A549 treated with ZK216348 at 1 μM for 4 hours (cell line): ENCODE measurements at places on chromosomes 3 and 15. TPM values are rescaled to one million over a fixed set of nuclear protein-coding genes. Genes with fewer than 3 reads are reported as not detected.

CHRFAM7A gene
- total RNA-seq, result 4.7 to 7.8 TPM (median 6.7 TPM) in 5 replicates

SLC27A2 gene
- total RNA-seq, result 32.0 to 42.0 TPM (median 33.3 TPM) in 5 replicates

PP2D1 gene
- not detected in 5 replicates for total RNA-seq

PCYT1A gene
- total RNA-seq, result 29.7 to 39.4 TPM (median 33.6 TPM) in 5 replicates

LSMEM2 gene
- 0.14 TPM in 1 of 5 replicates, not detected in the others for total RNA-seq

TGM5 gene
- not detected in 5 replicates for total RNA-seq

AADACL2 gene
- total RNA-seq, result not detected in 5 replicates

CNTN6 gene
- total RNA-seq, result not detected in 5 replicates

GP9 gene
- total RNA-seq, result not detected in 5 replicates

IGF1R gene
- 41.2 to 72.0 TPM (median 48.7 TPM) in 5 replicates for total RNA-seq

RTP3 gene
- not detected in 5 replicates for total RNA-seq

VEPH1 gene
- total RNA-seq, result 0.27 to 0.44 TPM in 2 of 5 replicates, not detected in the others

SNX22 gene
- total RNA-seq, result 0.59 to 1.1 TPM (median 0.78 TPM) in 5 replicates

FEZF2 gene
- not detected in 5 replicates for total RNA-seq

RPL35A gene
- 908 to 1,407 TPM (median 1,056 TPM) in 5 replicates for total RNA-seq

TMEM44 gene
- 8.7 to 13.8 TPM (median 13.2 TPM) in 5 replicates for total RNA-seq

LSAMP gene
- total RNA-seq, result 0.04 to 0.49 TPM (median 0.08 TPM) in 5 replicates

KCNMB3 gene
- total RNA-seq, result 0.89 to 2.2 TPM (median 1.5 TPM) in 5 replicates
